ENCODE measurements at places on chromosomes 11 and 22. TPM values are rescaled to one million over a fixed set of nuclear protein-coding genes. Genes with fewer than 3 reads are reported as not detected.

Gene OR52H1
- not detected for total RNA-seq

Gene PLAAT4
- total RNA-seq, result 60.6 TPM

Gene LGR4
- 0.30 TPM for total RNA-seq

Gene OR52A1
- not detected for total RNA-seq

Gene C11orf98
- total RNA-seq, result 59.2 TPM

Gene OR8D1
- not detected for total RNA-seq

Gene HEPHL1
- not detected for total RNA-seq

Gene OR4A16
- total RNA-seq, result not detected

Gene RIBC2
- total RNA-seq, result 3.5 TPM

Gene MYO7A
- total RNA-seq, result 0.42 TPM

Gene LUZP2
- total RNA-seq, result not detected

Gene RPS19BP1
- total RNA-seq, result 78.3 TPM

Gene APOA1
- not detected for total RNA-seq

Gene YWHAH
- total RNA-seq, result 74.2 TPM

Gene OR51B5
- not detected for total RNA-seq

Gene SMIM35
- total RNA-seq, result 0.67 TPM

Measured in activated T-cell treated with anti-CD3 and anti-CD28 coated beads, Interleukin-2, amount 50 U/mL, for 72 hours (primary cell).